ENCODE measurements at places on chromosomes 3 and 15.

DNA sequence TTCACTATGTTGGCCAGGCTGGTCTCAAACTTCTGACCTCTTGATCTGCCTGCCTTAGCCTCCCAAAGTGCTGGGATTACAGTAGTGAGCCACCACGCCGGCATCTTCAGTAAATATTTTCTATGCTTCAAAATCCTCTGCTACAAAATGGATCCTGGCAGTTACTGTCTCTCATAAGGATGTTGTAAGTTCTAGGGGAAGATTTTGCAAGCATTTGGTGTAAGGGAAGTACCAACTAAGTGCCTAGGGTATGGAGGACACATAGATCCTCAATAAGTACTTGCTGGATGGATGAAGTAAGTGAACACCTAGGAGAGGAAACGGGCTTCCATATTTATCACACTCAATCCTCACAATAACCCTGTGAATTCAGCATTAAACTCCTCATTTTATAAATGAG lies 6.6 kb downstream of the TM4SF4 start:
- no peak for DNase-seq

- DNase-seq = no peak
These were observed 75.8 kb upstream of the KCNAB1 start for GRCh38 chr3:156044634-156044975.

DNA sequence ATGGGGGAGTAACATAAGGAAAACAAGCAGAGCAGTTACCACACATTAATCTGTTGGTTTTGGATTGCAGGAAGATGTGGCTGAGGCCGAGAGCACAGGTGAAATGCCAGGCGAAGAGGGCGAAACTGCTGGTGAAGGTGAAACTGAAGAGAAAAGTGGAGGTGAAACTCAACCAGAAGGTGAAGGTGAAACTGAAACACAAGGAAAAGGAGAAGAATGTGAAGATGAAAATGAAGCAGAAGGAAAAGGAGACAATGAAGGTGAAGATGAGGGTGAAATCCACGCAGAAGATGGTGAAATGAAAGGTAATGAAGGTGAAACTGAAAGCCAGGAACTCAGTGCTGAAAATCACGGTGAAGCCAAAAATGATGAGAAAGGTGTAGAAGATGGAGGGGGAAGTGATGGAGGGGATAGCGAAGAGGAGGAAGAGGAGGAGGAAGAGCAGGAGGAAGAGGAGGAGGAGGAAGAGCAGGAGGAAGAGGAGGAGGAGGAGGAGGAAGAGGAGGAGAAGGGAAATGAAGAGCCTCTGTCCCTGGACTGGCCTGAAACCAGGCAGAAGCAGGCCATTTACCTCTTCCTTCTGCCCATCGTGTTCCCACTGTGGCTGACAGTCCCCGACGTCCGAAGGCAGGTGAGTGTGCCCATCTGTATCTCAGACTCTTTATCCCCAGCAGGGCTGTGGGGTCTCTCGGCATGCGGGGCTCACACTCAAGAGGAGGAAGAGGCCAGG lies 28.7 kb downstream of the SLC24A1 start:
- no peak for DNase-seq

DNA sequence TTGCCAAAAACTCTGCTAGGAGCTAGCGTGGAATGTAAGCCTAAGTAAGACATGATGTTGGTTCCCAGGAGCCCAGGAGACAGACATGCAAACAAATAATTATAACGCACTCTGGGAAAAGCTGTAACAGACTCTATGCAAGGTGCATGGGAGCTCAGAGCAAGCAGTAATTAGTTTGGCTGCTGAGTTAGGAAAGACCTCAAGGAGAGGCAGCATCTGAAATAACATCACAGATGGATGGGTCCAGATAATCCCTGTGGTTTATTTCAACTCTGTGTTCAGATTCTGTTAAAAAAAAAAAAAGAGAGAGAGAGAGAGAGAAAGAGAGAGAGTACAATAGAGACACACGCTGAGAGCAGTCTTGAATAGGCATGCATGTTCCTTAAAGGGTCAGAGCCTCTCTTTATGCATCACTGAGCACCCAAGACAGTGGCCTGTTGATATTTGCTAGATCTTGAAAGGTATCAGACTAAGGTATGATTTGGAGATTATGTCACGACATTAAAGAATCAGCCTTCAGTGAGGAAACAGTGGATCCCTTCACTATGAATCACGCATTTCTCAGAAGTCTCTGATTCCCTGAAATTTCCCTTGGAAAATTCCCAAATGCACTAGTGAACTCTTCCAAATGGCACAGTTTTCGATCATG lies 124.4 kb upstream of the LIPC start:
- no peak for DNase-seq

DNA sequence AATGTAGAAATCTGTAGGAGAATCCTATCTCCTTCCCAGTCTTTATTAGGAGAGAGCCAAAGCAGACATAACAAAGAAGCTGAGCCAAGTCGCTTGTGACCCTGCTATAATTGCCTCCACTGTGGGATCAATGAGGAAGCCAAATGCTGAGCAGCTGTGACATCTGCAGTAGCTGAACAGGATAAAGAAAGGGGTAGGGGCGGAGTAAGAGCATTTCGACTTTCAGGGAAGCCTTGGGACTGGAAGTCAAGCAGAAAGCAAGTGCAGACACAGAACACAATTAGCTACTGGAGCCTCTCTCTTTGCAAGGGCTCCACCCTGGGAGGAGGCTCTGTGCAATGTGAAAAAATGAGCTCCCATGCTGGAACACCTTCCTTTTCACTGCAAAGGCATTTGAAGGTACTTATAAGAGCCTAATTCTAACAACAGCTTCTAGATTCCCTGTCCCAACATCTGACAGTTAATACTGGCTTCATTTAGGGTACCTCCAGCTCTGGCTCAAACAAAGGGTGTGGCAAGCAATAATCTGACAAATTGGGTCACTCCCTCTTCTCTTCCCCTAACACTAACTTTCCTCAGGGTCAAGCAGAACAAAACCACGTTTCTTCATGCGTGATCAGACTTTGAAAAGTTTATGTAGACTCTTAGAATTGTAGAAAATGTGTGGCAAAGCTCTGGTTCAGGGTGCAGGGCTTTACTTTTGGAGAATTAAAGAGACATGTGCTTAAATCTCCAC lies 166.4 kb downstream of the CADPS start:
- no peak for DNase-seq

- DNase-seq = no peak
These were observed 170.2 kb downstream of the FNDC3B start for GRCh38 chr3:172209333-172210321.

- no peak for DNase-seq
These were observed 57.2 kb upstream of the UTS2B start for GRCh38 chr3:191387441-191388077.

DNA sequence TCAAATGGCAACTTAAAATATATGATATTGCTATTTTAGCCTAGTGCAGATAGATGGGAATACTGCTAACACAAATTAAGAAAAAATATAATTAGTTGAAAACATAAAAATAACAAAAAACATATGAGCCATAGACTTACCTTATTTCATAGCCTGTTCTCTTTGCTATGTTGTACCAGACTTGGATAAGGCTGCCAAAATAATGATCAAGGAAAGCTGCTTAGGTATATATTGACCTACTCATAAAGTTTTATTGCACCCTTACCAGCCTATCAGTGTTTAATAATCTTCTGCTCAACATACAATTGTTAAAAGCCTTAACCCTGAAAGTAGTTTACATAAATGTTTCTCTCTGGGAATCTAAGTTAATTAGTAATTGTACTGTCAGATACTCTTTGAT lies at the start of gene SI:
SI (minus strand) TSS at position 204 of the 400 bp plus-strand sequence. CDS start 2,484 bp downstream, outside the sequence.
- peak; percentile 37 for DNase-seq

- DNase-seq = no peak
These were observed 589 bp downstream of the NEIL1 start for GRCh38 chr15:75347222-75348033.

- DNase-seq = no peak
These were observed 33.6 kb downstream of the HPS3 start for GRCh38 chr3:149163066-149163465.

- no peak for DNase-seq
These were observed 5.5 kb upstream of the C15orf40 start for GRCh38 chr15:83016906-83017305.

- DNase-seq = no peak
These were observed 28.4 kb downstream of the SMAD6 start for GRCh38 chr15:66730168-66731021.

DNA sequence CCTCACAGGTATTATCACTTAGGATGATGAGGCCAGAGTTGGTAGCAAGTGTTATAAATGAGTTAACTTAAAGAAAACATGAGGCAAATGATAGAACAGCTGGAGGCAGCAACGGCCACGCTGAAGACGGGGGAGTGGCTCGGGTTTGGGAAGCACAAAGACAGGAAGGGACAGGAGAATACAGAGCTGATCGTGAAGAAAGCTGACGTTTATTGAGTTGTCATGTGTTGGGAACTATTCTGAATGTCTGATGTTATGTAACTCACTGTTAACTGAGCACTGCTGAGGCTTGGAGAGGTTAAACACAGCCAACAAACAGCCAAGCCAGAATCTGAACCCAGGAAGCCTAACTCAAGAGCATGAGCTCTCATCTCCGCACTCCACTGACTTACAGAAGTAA lies 42.3 kb downstream of the FGD5 start:
- DNase-seq = no peak

- no peak for DNase-seq
These were observed 298.2 kb upstream of the SATB1 start for GRCh38 chr3:18723206-18723810.

DNA sequence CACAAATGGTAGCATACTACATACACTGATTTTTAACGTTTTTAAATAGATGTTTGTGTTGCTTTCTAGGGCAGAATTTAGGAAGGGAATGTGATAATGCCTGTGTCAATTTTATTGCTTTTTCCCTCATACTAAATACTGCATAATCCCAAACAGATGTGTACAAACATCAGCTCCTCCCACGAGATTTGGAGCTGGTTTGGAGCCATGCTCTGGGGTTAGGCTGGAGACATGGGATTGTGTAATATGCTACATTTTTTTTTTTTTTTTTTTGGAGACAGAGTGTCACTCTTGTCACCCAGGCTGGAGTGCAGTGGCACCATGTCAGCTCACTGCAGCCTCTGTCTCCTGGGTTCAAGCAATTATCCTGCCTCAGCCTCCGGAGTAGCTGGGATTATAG lies 80.1 kb downstream of the EBLN2 start:
- DNase-seq = no peak

GRCh38 chr15:51382787-51383186 lies 41.3 kb downstream of the GLDN start:
- no peak for DNase-seq

- DNase-seq = no peak
These were observed 22.7 kb downstream of the CTDSPL2 start for GRCh38 chr15:44450172-44450571.

- no peak for DNase-seq
These were observed 30.5 kb downstream of the LRRK1 start for GRCh38 chr15:100949691-100950090.

DNA sequence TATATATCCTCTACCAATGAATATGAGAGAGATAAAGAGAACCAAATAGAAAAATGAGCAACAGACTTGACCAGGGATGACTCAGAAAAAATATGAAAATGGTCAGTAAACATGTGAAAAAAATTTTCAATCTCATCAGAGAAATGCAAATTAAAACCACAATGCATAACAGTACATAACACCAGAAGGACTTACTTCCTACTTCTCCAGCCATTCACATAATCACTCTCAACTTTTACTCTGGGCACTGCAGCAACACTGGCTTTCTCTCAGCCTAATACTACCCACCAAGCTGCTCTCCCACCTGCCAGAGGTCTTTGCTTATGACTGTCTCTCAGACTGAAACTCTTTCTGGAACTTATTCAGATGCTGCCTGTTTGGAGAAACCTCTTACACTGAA lies 49.4 kb downstream of the DPH6 start:
- no peak for DNase-seq

- DNase-seq = no peak
These were observed 18.0 kb upstream of the PLXNA1 start for GRCh38 chr3:126964950-126965349.

GRCh38 chr15:54779271-54779670 lies 417.5 kb downstream of the RSL24D1 start:
- no peak for DNase-seq

- DNase-seq = peak; percentile 25
These were observed 132.5 kb upstream of the THBS1 start for GRCh38 chr15:39448409-39448808.

- peak; percentile 71 for DNase-seq
These were observed 64.2 kb upstream of the MYZAP start for GRCh38 chr15:57527382-57528091.
